ENCODE measurements at places on chromosomes 4 and X.

- no peak for DNase-seq
Measured at GRCh38 chrX:97126020-97126419, 242.3 kb downstream of the RPA4 start.

- no peak for DNase-seq
Measured at GRCh38 chr4:13483136-13483767, 888 bp downstream of the RAB28 start.

GRCh38 chr4:156933633-156934258 is 37.9 kb downstream of the PDGFC start:
- DNase-seq, result no peak

DNA sequence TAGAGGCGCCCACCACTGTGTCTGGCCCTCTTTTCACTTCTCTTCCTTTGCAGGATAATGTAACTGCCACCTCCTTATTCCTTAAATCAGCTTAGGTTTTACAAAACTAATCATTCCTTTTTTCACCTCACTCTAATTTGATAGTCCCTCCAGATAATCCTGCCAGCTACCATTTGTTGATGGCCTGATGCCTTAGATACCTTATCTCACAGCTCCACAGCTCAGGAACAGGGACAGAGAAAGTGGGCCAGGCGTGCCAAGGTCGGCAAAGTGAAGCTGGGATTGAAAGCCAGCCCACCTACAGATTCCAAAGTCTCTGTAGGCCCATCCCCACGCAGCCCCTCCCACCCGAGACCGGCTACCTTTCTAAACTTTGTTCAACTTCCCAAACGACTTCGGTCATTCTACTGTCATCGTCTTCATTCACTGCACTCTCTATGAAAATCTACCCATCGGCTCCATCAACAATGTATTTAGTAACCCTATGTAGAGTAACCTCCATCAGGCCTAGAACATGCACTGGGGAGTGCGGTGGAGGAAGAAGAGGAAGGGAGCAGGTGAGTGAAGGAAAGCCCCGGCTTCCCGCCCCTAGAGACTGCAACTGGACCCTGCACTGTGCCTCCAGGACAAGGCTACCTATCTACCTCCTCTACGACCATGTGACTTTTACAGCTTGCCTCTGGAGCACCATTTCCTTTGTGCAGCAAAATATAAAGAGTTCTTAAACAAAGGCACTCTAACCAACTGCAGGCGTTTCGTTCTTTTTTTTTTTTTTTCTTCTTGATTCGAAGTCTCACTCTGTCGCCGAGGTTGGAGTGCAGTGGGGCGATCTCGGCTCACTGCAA is 1.5 kb downstream of the CASP6 start:
- peak; percentile 8 for DNase-seq

DNA sequence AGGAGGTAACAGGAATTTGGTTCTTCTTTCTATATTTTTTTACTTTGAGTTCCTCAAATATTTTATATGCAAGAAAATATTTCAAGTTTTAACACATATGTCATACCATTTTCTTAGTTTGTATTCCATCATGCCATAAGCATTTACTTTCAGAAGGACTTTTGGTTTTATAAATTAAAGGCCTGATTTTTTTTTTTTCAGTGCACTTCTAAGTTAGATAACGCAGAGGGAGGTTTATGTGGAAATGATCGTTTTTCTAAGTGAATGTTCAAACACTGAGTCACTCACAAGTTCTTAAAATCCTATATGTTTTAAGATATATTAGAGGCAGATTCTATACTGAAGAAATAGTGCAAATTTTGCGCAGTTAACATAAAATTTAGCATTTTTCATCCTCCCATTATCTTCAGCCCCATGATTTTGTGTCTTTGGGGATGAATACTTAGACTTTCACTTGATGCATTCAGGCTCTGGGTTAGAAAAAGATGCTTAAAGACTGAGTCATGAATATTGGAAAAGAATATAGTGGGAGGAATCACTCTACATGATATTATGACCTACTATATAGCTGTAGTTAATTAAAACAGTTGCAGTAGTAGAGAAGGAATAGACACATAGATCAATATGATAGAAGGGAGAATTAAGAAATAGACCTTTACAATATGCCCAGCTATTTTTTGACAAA is 54.9 kb downstream of the COL4A5 start:
- DNase-seq, result no peak

GRCh38 chrX:64176876-64177275 is 28.6 kb downstream of the AMER1 start:
- no peak for DNase-seq

DNA sequence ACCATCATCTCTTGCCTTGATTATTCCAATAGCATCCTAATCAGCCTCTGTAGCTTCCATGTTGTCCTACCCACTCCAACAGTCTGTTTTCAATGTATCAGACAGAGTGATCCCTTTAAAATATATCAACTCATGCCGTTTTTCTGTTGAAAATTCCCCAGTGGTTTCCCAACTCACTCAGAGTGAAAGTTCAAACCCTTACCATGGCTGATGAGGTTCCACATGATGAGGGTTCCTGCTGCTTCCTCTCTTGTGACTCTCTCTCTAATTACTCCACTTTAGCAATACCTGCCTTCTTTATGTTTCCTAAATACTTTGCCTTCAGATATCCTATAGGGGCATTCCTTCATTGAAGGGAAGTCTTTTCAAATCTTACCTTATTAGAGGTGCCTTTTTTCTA is 334.7 kb downstream of the PPP1R2C start:
- DNase-seq, result no peak

- DNase-seq, result no peak
Measured at GRCh38 chr4:100557306-100557705, 39.5 kb upstream of the EMCN start.

DNA sequence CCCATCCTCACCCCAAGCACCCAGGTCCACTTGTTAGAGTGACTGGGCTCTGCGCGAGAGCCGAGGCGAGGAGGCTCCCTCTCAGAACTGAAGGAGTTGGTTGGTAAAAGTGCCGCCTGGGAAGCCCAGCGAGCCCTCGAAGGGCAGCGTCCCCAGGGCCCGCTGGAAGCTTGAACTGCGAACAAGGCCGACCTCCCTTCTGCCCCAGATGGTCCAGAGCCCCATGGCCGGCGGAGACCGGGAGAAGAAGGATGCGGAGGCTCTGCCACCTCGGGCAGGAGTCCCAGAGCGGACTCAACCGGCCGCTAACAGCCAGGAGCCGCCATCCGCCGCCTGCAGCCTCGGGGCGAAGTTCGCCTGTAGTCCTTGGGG is 116.3 kb upstream of the TEX13C start:
- no peak for DNase-seq

DNA sequence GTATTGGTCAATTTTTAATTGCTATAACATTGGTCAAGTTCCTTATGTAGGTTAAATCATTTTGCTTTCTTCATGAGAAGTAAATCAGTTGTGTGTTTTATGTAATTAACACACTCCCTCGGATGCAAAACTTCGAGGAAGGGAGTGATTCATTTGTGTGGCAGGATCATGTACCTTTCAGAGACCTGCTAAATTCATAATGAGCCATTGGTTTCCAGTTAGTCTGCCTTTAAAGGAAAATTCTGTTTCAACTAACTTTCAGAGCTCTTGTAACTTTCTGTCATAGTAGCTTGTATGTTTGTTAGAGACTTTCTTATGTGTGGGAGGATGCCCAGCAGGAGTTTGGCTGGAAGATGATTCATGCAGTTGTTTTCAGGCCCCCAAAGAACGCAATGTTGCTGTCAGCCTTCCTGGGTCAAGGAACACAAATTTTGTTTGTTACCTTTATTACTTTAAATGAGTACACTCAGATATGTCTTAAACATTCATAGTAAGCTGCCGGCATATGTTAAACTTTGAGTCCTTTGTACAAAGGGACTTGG is 72.1 kb downstream of the GPR101 start:
- DNase-seq, result no peak

GRCh38 chrX:27840881-27841280 is 33.1 kb downstream of the MAGEB10 start:
- DNase-seq, result no peak

DNA sequence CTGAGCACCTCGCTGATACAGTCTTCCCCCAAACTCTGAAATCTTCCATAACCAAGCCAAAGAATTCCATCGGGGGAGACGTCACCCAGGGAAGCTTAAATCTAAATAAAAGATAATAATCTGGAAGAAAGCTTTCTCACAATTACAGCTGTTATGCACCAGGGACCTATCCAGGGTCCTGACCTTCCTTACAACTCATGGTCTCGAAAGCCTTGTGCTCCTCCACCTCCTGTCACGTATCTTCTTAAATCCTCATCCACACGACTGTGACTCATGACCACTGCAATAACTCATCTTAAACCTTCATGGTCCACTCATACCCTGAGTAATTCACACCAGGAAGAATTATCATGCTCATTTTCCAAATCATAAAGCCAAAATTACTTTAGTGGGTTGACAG is 166.8 kb upstream of the FRG1 start:
- DNase-seq, result no peak

DNA sequence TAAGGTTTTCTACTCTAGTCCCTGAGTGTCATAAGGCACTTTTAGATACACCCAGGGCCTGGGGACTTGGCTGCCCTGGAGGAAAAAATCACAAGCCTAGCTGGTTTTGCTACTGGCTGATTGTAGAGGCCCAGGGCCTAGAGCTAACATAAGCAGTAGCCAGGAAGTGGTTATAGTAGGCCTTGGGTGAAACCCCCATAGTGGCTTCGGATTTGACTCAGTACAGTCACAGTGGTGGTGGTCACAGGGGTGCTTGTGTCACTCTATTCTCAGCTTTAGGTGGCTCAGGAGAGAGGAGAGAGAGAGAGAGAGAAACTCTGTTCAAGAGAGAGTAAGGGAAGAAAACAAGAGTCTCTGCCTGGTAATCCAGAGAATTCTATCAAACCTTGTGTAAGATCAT is 194.5 kb upstream of the EDA2R start:
- no peak for DNase-seq

DNA sequence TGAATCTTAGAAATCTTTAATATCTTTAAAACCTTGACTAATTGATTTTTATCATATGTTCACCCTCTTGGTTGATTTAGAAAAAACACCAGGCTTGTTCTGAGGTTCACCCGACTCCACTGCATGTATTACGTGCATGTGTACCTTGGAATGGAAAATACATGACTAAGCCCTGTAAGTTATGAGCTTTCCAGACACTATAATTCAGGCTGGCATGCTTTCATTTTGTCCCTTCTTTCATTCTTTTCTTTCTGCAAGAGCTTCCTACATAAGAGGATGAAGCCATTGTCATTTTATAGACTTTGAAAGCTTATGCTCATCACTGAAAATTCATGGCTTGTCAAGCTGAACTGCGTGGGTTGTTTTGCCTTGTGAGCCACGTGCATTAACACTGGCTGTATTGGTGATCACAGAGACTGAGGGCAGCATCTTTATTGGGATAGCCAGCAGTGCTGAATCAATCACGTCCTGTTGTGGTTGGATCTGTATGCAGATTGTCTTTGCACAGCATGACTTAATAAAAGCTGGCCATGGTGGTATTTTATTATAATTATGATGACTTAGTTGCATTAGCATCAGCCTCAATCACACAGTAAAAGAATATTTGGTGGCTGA is 141.9 kb downstream of the SLIT2 start:
- no peak for DNase-seq

DNA sequence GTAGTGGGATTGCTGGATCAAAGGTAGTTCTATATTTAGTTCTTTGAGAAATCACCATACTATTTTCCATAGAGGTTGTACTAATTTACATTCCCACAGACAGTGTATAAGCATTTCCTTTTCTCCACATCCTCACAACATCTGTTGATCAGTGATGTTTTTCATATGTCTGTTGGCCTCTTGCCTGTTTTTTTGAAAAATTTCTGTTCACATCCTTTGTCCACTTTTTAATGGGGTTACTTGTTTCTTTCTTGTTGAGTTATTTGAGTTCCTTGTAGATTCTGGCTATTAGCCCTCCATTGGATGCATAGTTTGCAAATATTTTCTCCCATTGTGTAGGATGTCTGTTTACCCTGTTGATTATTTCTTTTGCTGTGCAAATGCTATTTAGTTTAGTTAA is 72.6 kb downstream of the STOX2 start:
- DNase-seq, result no peak

DNA sequence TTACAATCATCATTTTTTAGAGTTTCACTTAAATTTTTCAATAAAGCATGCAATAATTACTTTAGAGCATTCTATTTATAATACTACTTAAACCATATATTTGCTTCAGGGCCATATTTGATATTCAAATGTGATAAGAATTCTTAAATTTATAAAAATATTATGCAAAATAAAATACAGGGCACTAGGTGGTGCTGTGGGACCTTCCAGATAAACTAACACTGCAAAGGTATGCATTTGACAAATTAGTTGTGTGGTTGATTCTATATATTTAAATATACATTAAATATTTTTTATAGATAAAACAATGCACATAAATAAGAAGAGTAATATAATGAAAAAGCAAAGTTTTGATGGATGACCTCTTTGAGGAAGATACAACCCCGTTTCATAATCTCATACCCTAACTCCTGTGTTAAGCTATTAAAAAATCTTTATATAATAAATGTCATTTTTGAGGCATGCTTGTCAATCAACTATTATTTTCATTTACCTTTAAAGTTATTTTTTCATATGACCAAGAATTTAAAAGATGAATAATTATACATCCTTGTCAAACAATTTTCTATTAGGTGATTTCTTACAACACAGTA is 128.4 kb downstream of the REELD1 start:
- peak; percentile 20 for DNase-seq

DNA sequence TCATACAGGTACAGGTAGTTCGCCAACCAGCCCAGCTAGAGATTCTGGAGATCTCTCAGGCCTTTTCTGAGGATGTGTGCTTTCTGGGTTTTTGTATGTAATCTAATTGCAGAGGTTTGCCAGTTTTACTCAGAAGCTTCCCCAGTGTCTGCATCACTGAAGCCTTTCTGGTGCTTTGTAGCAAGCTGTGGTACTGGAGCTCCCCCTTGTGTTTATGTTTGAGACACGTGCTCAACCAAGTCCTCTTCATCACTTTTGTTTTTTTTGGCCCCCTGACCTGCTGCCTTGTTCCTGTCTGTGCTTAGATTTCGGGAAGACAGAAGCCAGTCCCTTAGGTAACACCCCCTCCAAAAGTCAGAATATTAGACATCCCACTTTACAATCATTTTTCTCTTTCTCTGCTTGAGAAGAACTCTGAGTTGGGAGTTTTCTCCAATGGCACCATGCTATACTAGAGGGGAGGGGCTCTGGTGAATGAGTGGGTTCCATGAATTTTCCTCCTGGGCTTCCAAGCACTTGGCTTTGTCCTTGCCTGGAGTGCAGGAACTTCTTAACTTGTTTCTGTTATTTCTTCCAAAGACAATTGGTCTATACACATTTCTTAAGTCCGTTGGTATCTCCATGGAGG is 128.4 kb upstream of the TBC1D9 start:
- DNase-seq, result peak; percentile 58

DNA sequence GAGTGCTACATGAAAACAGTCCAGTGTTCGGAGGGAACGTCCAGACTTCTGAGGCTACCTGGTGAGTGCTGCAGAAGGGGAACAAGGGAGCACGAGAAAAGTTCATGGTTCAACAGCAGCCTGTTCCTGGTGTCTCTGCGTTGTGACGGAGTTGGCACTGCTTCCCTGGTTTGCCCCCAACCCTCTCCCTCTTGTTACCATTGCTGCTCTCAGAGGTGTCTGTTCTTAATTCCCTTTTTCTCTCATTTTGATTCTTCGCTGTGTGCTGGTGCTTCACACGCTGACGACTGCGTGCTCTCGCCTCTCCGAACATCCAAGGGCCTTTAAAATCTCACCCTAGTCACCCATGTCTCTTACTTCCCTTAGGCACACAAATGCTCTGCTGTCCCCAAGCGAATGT is 1.6 kb upstream of the FAM149A start:
- DNase-seq, result no peak

- DNase-seq, result no peak
Measured at GRCh38 chr4:40185830-40186664, 10.8 kb upstream of the RHOH start.

GRCh38 chr4:113327494-113327893 is 278.0 kb downstream of the ANK2 start:
- DNase-seq, result no peak

GRCh38 chrX:84186603-84187532 is 1.1 kb downstream of the RPS6KA6 start:
- peak; percentile 26 for DNase-seq
